Activated CD4-positive, alpha-beta T cell treated with anti-CD3 and anti-CD28 coated beads for 4 hours (primary cell): ENCODE measurements at places on chromosomes 7 and 10.

DNA sequence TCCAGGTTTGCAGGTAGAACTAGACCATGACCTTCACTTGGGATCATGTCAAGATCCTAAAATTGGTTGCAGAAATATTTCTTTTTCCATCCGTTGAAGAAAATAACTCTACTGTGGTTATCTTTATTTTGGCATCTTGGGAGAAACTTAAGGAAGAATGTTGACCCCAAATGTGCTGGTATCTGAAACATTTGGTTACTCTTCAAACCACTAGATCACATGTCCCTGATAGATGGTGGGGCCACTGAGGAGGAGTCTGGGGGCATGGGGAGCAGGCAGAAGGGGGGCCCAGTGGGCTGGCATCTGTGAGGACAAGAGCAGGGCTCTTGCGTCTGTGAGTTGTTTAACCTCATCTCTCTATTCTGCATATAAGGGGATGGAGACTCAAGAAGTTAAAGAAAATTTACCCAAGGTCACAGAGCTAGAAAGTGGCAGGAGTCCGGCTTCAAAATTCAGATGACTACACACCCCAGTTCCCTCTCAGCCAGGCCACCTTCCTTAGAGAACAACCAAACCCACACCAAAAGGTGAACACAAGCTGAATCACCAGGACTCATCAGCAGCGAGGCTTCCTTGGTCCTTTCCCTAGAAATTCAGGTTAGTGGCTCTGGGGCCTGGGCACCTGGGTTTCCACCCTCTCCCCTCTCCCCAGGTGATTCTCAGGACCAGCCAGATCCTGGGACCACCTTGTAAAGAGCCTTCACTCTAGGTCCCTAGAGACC is 40.6 kb upstream of the SRGN start:
- no peak for DNase-seq

DNA sequence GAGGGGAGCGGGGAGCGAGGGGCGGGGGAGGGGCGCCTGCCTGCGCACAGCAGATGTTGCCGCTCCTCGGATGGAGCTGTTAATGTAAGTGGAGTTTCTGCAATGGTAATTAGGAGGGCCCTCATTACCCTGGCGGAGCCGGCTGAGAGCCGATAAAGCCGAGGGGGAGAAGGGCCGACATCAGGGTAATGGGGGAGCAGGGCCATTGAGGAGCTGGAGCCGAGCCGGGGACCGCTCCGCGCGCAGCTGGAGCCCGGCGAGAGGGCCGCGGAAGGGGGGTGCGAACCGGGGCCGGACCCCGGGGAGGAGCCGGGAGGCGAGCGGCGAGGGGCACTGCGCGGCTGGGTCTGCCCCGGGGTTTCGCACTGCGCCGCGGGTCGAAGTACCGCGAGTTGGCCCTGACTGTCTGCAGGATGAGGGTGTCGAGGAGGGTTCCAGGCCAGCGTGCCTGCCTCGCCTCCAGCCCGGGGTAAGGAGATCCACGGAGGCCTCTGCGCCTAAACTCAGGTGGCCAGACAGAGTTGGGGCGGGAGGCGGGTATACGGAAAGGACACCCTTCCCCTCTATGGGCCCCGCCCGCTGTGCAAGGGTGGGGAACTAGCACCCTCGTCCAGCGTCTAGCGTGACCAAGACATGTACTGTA is 55.0 kb upstream of the LBX1 start:
- DNase-seq = no peak

- DNase-seq = no peak
These were observed 8.8 kb upstream of the AFAP1L2 start for GRCh38 chr10:114412907-114413797.

- no peak for DNase-seq
These were observed 62.9 kb downstream of the PRKAG2 start for GRCh38 chr7:151813997-151814396.

DNA sequence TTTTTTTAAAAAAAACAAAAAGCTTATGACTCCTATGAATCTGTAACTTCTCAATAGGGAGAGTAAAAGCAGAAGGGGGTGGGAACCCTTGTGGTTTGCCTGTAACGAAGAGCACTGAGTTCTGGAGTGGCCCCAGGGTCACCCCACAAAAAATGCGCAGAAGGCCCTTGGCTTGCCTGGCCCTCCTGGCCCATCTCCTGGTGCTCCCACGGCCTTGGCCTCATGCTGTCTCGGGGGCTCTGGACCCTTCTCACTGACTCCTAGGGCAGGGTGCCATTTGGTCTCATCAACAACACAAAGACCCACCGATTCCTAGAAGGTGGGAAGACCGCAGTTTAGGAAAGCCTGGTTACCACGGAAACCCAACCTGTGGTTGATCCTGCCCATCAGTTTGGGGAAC is 40.8 kb downstream of the ZNF467 start:
- DNase-seq = no peak

DNA sequence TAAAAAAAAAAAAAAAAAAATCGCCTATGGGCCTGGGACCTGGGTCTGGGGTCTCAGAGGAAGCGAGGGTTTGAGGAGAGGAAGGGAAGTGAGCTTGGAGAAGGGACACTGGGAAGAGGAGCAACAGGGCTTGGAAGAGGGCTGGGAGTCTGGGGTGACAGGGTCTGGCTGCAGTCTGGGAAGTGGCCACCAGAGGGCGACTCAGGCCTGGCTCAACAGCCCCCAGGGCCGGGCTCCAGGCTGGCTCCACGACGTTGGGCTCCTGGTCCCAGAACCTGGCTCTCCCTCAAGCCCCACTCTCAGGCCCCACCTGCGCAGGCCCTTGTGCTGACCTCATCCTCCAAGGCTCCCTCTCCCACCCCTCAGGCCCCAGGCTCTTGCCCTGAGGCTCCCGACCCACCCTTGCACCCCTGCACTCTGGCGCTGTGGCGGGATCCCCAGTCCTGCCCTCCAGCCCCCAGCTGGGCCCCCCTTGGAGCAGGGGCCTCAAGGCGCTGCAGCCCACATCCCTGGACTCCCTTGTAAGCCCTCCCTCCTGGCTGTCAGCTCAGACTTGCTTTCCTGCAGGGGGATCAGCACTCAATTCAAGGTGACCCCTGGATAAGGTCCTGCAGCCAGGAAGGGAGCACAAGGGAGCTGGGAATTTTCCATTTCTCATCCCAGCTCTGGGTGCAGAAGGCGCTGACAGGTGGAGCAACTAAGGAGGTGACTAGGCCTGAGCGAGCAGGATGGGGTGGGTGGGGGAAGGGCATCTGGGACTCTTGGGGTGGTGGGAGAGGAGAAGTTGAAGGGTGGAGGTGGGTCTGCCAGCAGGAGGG is 5.4 kb upstream of the SPACDR start:
- peak; percentile 76 for DNase-seq

DNA sequence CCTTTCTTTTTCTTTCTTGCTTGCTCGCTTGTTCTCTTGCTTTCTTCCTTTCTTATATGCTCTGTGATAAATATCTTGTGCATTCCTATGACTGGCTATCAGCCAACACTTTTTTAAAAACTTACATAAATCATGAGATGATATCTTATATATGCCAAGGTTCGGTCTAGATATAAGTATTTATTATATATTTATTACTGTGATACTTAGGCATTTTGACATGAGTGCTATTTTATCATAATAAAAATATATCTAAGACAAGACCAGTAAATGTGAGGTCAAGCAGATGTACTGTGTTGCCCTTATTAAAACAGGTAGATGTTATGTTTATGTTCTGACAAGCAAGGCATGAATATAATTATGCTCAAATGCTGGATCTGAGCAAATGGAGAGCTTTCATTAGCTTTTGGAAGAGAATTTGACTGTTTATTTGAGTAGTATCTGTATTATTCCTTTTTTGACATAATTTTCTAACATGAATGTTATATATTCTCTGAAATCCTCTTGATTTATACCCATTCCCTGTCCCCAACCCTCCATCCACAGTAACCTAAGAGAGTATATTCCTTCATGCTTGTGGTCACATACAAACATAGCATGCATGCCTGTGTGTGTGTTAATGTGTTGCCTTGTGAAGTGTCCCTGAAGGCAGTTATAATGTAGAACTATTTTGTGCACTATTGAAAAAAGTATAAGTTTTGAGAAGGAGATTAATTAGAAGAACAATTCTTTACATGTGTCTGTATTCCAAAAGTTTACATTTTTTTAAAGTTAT is 158.0 kb downstream of the HDAC9 start:
- no peak for DNase-seq

DNA sequence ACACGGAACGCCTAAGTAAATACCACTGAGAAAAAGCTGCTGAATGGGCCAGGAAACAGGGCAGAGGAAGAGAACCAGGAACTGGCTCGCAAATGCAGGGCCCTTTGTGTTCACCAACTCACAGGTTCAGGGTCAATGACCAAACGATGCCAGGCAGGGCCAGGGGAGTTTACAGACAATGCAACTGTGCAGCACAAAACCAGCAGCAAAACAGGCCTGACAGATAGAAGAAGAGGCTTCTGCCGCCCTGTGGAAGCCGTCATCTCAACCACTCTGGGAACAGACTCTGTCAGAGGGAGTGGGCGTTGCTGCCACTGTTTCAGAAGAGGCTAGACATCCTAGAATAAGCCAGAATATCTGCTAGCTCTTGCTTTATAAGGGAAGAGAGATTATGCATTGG is 117.9 kb downstream of the KMT2E start:
- no peak for DNase-seq

GRCh38 chr7:55032069-55032699 is 13.4 kb downstream of the EGFR start:
- DNase-seq = no peak

DNA sequence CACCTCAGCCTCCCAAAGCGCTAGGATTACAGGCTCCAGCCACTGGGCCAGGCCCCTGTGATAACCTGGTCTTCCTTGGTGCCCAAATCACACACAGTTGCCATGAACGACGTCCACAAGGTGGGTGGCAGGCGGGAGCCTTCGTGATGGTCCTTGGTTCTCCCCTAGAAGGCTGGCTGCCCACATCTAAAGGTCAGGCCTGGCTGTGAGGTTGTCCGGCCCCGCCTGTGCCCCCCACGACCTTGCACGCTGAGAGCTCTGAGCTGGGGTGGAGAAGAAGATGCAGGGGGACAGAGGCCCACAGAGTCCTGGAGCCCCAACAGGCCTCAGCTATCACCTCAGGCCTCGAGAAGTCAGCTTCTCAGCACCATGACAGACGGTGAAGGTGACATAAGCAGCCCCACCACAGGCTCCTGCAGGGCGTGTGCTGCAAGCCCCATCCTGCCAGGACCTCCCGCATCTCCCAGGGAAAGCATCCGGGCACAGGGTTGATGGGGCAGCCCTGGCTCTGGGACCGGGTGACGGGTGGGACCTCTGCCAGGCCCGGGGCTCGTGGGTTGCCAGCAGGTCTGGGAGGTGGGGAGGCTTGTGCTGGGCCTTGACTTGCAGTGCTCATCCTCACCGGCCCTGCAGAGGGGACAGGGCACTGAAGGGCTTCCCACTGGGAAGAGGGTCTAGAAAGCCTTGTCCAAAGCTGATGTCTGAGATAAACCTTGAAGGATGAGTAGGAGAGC is 217.4 kb downstream of the WDR37 start:
- no peak for DNase-seq

GRCh38 chr7:120070201-120070600 is 202.8 kb upstream of the KCND2 start:
- no peak for DNase-seq

DNA sequence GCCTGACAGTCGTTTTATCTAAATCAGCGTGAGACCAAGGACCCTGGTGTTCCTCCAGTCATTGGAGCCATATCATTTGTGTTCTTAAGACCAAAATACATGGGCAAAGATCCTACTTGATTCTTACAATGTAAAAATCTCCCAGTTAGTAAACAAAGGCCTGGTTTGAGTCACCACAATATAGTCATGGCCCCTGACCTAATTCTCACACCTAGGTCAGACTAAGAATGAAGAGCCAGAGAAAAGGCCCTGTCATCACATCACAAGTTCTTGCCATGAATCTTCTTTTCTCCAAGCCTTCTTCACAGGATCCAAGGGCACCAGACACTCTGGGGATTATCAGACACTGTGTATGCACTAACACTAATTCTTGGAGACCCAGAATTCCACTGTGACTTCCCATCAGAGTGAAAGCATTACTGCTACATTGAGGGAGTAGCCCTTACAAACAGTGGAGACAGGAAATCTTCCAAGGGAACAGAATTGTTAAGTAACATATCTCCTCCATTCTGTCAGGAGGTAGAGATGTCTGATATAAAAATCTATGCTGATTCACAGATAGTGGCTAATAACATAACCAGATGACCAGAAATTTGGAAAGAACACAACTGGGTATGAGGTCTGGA is 7.6 kb upstream of the ERVW-1 start:
- DNase-seq = no peak

DNA sequence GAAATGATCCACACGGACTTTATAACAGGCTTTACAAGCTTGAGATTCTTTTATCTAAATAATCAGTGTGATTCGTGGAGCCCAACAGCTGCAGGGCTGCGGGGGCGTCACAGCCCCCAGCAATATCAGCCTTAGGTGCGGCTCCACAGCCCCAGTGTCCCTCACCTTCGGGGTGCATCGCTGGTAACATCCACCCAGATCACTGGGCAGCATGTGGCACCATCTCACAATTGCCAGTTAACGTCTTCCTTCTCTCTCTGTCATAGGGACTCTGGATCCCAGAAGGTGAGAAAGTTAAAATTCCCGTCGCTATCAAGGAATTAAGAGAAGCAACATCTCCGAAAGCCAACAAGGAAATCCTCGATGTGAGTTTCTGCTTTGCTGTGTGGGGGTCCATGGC is 155.6 kb downstream of the EGFR start:
- DNase-seq = no peak

- DNase-seq = no peak
These were observed 118.1 kb downstream of the PTPRN2 start for GRCh38 chr7:158469396-158470051.

- DNase-seq = no peak
These were observed 63.9 kb downstream of the FOXL3 start for GRCh38 chr7:353746-354325.

DNA sequence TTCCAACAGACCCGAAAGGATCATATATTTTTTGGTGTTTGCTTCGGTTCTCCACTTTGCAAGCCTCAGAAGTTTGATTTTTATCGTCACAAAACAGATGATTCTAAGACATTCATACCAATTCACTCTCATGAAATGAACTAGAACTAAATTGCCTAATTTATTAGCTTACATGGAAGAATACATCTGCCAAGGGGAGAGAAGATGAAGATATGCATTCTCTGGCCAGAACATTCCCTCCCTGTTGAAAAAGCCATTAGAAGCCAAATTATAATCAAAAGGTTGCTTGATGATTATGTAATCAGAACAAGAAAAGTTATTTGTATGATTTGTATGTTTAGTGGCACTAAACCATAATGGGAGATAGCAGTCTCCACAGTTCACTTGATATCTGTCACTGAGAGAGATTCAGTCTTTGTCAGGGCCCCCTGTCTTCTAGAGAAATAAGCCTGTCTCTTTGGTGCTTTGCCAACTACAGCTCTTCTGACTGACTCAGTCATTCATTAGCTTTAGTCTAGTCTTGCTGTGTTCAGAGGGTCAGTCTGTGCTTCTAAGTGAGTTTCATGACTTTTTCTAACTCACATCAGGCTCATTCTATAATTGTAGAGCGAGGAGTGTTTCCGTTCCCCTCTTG is 95.3 kb upstream of the GNAI1 start:
- DNase-seq = no peak

GRCh38 chr10:5942474-5942873 is 34.9 kb downstream of the IL15RA start:
- no peak for DNase-seq
